GM10248 (cell line): ENCODE measurements at places on chromosomes 7 and 10.

DNA sequence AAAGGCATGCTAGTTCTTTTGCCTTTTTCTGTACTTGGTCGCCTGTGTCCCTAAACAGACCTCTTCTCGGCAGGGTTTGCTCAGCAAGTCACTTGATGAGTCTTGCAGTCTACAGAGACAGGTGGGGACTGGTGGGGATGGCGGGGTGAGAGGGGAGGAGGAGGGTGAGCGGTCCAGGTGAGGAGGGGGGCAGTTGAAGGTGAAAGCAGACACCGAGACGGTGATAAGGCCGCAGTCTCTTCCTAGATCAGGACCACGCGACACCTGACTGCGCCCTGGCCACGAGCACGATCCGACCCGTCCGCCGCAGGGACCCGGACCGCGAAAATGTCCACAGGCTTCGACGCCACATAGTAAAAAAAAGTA lies 566 bp downstream of the ASNS start:
- no peak for DNase-seq

GRCh38 chr10:99938563-99938962 lies 71.2 kb downstream of the DNMBP start:
- DNase-seq: peak; percentile 75

GRCh38 chr10:33117230-33117629 lies 159.2 kb upstream of the ITGB1 start:
- no peak for DNase-seq

- DNase-seq: no peak
Observed at GRCh38 chr7:137591421-137591837, 247.9 kb upstream of the PTN start.

DNA sequence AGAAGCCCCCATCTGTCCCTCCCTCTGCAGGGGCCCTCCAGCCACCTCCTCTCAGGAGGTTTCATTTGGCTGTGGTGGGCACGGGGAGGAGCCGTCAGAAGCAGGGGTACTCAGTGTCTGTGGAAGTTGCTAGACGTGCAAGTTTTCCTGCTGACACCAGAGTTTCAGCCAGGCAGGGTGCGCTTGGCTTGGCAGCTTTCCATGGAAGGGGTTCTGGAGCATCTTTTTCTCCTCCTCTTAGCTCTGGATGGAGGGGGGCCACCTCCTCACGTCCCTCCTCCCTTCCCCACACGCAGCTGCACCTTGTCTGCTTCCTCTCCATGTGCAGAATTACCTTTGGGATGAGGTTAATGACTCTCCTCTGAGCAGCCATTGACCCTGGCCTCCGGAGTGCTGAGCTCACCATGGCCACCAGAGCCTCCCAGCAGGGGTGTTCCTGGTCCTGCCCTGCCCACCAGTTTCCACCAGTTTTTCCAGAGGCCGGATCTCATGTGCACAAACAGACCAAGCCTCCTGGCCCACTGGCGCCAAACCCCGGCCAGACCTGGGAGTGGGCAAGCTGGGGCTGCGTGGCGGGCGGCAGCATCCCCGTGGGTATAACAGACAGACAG lies 579.8 kb upstream of the FOXK1 start:
- no peak for DNase-seq
